ENCODE measurements at places on chromosomes 16 and 17.
A peak's percentile ranks its signal among the peaks of the same experiment; 100 is the strongest.

GRCh38 chr17:1716912-1717695 lies 6.9 kb upstream of the TLCD2 start:
- DNase-seq, result peak; percentile 99

DNA sequence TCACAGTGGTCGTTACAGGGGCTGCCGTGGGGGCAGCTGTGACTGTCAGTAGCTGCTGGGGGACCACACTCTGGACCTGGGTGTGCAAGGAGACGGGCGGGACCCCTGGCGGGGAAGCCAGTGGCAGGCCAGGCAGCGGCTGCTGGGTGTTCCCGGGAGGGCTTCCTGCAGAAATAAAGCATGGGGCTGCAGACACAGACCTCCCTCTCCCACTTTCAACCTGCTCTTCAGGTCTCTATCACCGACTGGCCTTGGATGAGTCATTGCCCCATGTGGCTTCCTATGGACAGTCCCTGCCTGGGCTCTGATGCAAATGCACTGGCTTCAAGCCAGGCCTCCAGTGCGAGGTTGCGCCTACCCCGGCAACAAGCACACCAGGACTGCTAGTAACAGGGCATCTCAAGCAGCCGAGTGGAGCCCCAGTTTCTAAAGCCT lies 17.2 kb downstream of the SREBF1 start:
- peak; percentile 94 for DNase-seq

GRCh38 chr17:40337351-40337750 lies 27.2 kb downstream of the GJD3 start:
- no peak for DNase-seq

- no peak for DNase-seq
Measured at GRCh38 chr16:26070302-26071100, 378.7 kb downstream of the HS3ST4 start.

DNA sequence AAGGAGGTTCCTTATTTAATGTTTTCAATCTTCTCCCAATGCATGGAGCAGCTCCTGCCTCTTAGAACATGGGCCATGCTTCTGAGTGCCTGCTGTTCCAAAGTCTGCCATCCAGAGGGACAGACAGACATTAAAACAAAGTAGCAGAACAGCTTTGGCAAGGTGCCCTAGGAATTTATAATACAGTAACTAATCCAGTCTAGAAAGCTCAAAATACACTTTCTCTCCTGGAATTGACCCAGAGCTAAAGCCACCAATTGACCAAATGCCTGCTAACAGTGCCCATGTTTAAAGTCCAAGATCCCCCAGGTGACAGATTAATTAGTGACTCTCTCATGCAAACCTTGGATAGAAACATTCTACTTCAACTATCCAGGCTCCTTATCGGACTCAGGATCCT lies 11.1 kb upstream of the CHRNE start:
- DNase-seq, result no peak

GRCh38 chr17:28370035-28370743 lies at the start of gene VTN:
VTN (minus strand) TSS chr17:28370307; CDS start chr17:28370203, 104 bp downstream.
- peak; percentile 36 for DNase-seq

- DNase-seq, result peak; percentile 57
Measured at GRCh38 chr16:383326-384051, 1.7 kb upstream of the PGAP6 start.

DNA sequence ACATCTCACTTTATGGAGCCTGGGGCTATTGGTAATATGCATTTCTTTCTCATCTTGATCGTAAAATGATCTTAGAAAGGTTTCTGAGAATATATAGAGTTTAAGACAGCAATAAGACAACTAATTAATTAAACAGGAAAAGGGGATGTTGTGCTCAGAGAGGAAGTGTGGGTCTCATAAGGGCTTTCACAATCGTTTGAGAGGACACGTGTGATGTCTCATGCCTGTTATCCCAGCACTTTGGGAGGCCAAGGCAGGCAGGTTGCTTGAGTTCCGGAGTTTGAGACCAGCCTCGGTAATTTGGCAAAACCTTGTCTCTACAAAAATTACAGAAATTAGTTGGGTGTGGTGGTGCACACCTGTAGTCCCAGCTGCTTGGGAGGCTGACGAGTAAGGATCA lies 295.6 kb downstream of the WWOX start:
- DNase-seq, result no peak

- DNase-seq, result no peak
Measured at GRCh38 chr17:44782326-44782850, 23.6 kb downstream of the ADAM11 start.
